ENCODE measurements at places on chromosomes 12 and 14.

DNA sequence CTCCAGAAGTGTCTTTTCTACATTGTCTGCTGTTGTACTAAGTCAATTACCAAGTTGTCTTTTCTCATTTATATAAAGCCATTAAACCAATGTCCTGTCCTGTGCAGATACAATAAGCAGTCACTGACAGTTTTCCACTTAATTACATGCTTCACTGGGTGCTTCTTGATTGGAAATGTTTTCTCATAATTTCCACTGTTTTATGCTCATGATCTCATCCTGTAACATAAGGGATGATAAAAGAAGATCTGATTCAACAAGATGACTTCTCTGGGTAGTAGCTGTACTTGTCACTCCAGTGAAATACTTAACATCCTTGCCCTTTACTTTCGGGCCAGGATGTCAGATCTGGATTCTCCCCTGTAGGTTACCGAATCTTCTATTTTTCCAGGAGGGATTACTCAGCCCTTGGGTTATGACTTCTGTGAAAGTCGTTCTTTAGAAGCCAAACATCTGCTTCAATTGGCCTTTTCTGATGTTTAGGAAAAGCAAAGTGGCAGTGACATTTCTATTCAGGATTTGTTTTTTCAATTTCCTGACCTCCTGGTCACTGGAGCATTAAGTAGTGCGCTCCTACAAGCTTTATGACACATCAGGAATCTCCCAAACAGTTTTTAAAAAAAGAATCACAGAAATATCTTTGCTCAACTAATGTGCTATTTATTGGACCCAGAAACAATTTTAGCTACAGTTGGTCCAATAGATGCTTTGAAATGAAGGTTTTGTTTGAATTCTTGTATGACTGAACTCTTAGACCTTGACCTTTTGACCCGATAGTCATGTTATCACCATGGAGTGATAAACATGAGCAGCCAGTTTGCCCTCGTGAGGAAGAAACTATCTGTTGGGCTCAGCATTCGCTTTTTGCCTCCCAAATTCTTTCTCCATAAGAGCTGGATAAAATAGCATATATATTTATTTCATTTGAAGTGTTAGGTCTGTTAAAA is 234.5 kb upstream of the SSTR1 start:
- no peak for DNase-seq

- no peak for DNase-seq
Measured at GRCh38 chr12:9851927-9852326, 17.2 kb downstream of the CLEC2B start.

DNA sequence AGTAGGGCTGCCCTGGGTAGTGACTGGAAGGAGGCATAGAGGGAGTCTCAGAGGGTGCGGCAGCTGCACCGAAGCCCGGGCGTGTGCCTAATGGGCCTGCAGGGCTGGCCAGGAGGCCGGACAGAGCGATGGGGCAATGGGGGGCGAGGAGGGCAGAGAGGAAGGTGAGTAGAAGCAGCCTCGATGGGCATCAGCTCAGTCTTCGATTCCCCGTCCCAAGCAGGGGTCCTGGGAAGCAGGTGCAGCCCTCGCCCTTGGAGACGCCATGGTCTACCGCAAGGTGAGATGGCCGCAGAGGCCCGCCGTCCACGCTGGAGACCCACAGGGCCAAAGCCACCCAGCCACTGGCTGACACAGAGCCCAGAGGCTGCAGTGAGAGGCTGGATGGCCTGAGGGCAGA is 70.8 kb downstream of the GALNT9 start:
- no peak for DNase-seq

- no peak for DNase-seq
Measured at GRCh38 chr14:104135904-104136471, 2.4 kb upstream of the KIF26A start.

DNA sequence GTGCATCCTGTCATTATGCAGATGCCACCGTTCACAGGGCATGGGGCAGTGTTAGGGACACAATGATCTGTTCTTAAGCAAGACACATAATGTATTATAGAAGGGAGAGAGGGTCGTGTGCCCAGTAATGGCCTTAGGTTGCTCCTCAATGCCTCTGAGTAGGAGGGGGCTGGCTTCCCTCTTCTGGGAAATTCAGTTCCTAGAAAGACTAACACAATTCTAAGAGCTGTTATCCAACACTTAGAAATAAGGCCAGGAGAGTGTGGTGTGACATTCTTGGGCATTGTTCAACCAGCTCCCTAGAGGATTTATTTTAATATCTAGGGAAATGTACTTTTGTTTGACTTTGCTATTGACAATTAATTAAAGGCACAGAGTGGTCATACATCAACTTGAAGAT is 118.5 kb downstream of the ADCK1 start:
- no peak for DNase-seq

DNA sequence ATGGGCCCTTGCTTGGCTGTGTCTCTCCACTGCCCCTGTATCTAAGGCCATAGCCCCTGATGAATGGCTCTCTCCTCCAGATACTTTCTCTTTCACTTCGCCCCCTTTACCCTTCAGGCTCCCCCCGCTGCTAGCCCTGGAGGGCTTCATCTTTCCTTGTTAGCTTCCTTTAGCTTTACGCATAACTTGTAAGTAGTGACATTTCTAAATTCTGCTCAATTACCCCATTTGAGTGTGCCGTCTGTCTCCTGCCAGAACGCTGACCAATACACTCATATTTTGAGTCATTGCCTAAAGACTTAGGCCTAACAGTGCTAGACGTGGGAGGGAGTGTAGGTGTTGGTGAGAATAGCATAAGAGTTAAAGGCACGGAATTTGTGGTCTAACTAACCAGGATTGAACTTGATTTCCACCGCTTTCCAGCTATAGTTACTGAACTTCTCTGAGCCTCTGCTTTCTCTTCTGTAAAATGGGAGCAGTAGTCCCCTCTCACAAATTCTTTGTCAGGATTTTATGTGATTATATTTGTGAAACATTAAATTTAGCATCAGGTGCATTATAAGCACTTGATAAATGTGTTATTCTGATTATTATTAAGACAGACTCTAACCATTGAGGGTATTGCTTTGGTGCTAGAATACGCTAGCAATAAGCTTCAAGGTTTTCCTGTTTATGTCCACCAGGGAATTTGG is 129.3 kb downstream of the ZFP36L1 start:
- DNase-seq: peak; percentile 39

DNA sequence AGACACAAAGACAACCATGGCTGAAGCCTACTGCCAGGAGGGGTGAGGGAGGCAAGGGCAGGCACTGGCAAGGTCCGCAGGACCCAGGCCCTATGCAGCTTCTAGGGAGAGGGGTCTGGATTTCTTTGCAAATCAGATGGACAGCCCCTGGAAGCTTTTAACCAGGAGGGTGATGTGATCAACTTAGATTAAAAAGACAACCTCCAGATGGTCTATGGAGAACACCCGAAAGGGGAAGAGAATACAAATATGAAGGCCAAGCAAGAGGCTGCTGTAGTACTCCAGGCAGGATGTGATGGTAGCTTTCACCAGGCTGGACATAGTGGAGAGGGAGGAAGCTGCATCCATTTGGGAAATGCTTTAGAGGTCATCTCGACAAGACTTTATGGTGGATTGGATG is 83.3 kb upstream of the TSPAN11 start:
- no peak for DNase-seq

GRCh38 chr12:131128556-131128955 is 174.8 kb downstream of the ADGRD1 start:
- DNase-seq: no peak

- DNase-seq: no peak
Measured at GRCh38 chr14:22506778-22507351, 82.2 kb downstream of the DAD1 start.

DNA sequence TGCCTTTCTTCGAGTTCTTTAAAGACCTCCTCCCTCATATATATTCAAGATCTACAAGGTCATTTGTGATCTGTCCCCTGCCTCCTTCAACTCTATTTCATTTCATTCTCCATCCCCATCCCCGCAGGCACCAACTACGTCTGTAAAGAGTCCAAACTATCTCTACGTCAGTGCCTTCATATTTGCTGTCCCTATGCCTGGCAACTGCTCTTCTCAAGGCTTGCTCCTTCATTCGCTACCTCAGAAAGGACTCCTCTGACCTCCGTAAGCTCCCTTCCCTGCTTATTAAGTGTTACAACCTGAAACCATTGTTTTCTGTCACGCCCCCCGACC is 650 bp downstream of the LLPH start:
- no peak for DNase-seq

- peak; percentile 25 for DNase-seq
Measured at GRCh38 chr14:73943083-73943482, 6.8 kb downstream of the FAM161B start.

DNA sequence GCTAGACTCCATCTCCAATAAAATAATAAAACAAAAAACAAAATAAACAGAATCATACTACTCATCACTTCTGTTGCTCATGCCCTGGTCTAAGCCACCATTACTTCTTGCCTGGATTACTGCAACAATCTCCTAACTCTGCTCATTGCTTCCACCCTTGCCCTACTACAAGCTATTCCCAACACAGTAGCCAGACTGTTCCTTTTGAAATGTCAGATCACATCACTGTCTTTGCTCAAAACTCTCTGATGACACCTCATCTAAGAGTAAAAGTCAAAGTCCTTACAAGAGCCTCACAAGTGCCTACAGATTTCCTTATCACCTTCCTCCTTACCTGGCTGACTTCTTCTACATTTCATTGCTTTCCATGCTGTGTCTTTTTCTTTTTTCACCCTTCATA is 10.0 kb downstream of the FBXO33 start:
- no peak for DNase-seq

GRCh38 chr12:55470088-55470829 is at the start of gene OR6C70:
TSS of gene OR6C70 (minus strand) at chr12:55470138. CDS start at chr12:55470138, 0 bp downstream.
- no peak for DNase-seq

DNA sequence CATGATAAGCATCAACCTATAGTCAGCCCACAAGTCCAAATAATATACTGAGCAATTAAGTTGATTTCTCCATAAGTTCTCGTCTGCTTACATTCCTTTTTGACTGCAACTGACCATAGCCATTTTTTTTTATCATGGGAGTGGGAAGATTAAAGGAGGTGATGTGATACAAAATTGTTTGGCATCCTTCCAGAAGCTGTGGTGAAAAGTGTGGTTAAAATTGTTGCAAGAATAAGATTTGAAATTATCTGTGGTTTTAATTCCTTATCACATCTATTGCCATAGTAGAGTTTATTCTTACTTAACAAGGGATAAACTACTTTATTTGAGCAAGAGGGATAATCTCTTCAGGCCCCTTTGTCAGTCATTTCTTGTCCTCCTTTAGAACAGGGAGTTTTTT is 50.7 kb downstream of the LIN52 start:
- DNase-seq: no peak

DNA sequence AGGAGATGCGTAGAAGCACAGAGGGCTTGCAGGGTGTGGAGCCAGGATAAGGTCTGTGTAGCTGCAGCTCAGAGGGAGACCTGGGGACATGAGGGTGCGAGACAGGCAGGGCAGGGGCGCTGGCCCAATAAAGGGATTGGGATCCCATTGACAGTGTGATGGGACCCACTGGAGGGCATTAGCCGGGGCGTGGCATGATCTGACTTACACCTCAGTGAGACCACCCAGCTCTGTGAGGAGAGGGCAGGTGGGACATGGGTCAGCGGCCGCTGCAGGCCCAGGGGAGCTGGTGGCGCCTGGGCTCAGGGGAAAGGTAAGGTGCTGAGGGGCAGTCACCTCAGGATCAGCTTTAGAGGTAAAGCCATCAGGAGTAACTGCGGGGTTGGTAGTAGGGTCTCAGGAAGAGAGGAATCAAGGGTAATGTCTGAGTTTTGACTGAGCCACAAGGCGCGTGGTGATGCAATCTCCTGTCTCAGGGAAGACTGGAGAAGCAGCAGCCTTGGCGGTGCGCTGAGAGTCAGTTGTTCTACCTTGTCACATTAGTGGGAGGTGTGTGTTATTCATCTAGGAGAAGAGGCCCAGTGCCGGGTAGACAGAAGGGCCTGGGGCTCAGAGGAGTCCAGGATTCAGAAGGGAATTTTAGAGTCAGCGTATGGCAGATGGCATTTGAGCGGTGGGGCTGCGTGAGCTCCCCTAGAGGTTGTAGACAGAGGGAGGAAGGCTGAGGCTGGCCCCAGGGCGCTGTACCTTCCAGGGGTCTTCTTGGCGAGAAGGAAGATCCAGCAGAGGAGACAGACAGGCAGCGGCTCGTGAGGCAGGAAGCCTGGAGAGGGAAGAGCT is 30.8 kb upstream of the BDKRB2 start:
- DNase-seq: no peak

DNA sequence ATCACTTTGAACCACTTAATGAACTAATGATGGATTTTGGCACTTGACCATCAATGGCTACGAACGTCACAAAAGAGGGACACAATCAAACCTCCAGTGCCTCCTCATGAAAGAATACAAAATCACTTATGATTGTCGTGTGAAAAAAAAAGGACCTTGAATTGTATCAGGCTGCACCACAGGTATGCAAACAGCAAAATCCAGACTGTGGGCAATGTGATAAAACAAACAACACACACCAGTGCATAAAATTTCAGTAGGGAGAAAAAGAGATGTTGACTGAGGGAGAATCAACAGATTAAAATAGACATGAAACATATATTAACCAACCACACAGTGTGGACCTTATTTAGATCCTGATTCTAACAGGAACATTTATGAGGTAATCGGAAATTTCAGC is 2.6 kb downstream of the TSPAN8 start:
- DNase-seq: no peak

- no peak for DNase-seq
Measured at GRCh38 chr14:99853206-99853605, 60.0 kb downstream of the EML1 start.

DNA sequence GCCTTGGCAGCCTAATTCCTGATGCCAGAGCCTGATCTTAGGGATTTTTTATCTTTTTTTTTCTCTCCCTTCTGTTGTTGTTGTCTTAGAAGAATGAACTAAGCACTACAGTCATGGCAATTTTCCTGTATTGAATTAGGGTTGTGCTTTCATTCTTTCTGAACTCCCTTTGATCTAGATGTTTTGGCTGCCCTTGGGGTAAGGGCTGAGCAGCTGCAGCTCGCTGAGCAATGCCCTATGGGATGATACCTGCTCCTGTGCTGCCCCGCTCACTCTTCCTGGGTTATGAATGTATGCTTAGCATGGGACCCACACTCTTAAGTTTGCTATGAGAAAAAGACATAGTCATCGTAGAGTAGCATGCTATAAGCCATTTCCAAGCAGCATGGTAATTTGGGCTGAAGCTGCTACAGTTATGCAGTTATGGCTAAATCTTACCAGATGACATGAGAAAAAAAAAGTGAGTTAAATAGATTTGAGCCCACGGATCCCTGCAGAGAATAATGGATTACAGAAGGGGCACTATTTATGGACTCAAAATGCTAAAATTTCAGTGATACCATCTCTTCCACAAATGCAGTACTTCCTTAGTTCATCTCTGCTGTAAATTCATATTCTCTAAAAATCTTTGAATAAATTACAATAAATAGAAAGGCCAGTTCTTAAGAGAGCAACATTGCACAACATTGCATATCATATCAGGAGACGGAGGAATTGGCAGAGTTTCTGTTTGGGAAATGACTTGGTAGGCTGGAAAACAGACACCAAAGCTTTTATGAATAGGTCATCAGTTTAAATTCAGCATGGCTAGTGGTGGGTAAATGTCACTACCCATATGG is 79.2 kb upstream of the PTHLH start:
- DNase-seq: no peak

DNA sequence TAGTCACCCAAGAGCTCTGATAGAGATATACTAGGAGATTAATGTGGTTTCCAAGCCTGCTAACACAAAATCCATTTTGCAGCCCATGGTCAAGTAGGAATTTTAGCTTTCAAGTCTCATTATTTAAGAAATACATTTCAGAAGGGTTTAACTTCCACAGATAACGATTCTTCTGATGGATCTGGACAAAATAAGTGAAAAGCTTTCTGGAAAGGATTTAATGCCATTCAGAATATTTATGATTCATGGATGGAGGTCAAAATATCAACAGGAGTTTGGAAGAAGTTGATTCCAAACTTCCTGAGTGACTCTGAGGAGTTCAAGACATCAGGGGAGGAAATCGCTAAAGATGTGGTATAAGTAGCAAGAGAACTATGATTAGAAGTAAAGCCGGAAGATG is 214.6 kb downstream of the ATXN7L3B start:
- DNase-seq: no peak
